ENCODE measurements at places on chromosomes 11 and 22.

GRCh38 chr11:33028537-33028914 is 10.8 kb upstream of the TCP11L1 start:
- DNase-seq, result no peak

- no peak for DNase-seq
Measured at GRCh38 chr22:19848298-19849224, 6.1 kb downstream of the GNB1L start.

DNA sequence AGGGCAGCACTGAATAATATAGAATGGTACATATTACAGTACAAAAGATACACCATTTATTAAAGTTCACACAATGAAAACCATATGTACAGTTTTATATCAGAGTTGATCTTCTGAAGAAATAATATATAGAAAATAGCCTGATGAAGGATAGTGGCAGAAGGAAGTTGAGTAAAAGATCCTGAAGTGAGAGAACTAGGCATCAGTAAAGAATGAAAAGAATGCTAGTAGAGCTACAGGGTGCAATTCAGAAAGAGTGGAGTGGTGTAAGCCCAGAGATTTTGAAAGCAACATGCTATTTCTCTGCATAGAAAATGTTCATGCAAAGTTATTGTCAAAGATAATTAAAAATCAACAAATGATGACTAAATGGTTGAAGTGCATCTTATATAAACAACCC is 1552.7 kb upstream of the TENM4 start:
- no peak for DNase-seq

GRCh38 chr11:107776062-107776461 is 64.2 kb upstream of the SLN start:
- DNase-seq, result no peak

DNA sequence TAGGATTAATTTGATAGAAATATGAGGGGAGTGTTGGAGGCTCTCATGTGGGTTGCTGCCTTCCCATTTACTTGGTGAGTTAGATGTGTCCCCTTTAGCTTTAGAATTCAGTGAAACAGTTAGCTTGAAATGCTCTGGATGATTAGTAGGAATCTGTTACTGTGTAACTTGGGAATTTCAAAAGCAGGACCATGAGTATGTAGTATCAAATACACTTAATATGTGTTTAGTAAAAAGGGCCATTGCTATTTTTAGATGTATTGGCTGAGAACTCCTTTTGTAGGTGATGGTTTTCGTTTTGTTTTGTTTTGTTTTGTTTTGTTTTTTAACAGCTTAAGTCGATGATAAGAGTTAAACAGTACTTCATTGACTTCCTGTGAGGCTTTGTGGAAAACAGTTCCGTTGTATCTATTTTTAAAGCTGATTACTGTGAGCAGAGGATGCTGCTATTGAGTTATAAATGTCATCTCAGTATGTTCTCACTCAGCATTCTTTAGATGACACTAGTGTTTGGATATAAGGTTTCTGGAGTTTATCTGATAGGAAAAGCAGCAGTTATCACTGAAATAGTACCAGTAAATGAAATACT is 53.5 kb downstream of the MCAM start:
- DNase-seq, result no peak

DNA sequence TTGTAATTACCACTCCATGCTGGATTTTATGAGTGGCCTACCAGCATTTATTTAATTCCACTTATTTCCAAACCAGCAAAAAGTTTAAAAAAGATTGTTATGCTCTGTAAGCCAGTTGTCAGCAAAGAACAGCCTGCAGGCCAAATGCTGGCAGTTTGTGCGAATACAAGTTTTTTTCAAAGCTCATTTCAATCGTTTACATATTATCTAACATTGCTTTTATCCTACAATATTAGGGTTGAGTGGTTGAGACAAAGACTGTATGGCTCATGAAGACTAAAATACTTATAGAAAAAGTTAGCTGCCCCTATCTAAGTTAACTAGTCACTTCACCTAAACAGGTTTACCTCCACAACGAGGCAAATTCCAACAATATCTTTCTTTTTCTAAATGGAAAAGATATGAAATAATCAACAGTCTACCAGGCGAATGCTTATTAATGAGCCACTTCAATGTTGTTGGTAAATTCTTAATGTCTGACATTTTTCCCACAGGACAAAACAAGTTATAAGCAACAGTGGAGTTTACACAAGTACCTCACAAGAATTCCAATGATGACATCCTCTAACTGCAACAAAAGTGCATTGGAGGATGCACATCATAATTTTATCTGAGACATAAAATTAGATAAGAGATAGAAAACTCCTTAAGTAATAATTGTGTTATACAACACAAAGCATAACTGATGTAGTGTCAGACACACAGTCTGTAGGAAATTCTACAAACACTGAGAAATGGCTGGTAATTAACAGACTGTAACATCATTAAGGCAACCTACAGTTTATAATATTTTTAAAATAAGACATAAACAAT is 35.8 kb upstream of the POU2AF2 start:
- no peak for DNase-seq

- no peak for DNase-seq
Measured at GRCh38 chr11:34840736-34841386, 75.3 kb downstream of the APIP start.

DNA sequence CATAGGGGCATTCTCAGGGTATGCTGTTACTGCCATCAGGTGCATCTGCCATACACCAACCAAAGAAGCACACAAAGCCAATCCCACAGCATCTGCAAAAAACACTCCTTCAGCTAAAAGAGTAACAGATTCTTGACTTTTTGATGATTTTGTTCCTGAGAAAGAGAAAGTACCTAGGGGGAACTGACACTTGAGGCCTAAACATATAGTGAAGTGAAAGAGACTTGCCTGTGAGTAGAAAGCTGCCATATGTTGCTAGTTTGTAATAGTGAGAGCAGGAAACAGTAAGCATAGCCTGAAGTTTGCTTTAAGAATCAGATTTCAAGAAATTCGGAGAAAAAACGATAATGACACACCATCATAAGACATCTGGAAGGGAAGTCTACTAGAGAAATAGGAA is 97.9 kb upstream of the CTSC start:
- no peak for DNase-seq

GRCh38 chr22:38713921-38714320 is 8.2 kb downstream of the GTPBP1 start:
- DNase-seq, result no peak

Measured in naive thymus-derived CD8-positive, alpha-beta T cell (primary cell).